Renal pelvis (tissue), 12 donors: ENCODE measurements at places on chromosomes 5 and 9.

GRCh38 chr9:136726631-136727191 is 14.3 kb downstream of the DIPK1B start:
- DNase-seq = no peak

DNA sequence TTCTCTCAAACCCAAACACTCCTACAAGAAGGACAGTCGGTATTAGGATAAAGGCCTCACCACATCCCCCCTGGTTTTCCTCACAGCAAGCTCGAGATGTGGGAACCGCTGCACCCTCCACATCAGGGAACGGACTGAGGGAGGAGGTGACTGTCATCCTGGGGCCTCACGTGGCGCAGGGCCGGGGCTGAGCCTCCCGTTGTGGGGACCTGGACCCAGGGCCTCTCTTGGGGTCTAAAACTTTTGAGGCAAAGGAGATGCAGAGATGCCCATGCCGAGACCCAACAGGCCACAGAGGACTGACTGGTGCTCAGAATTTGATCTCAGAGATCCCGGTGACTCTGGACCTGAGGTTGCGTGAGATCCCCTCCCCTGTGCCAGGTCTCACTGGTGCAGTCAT is 72.7 kb downstream of the MRPL36 start:
- no peak for DNase-seq

DNA sequence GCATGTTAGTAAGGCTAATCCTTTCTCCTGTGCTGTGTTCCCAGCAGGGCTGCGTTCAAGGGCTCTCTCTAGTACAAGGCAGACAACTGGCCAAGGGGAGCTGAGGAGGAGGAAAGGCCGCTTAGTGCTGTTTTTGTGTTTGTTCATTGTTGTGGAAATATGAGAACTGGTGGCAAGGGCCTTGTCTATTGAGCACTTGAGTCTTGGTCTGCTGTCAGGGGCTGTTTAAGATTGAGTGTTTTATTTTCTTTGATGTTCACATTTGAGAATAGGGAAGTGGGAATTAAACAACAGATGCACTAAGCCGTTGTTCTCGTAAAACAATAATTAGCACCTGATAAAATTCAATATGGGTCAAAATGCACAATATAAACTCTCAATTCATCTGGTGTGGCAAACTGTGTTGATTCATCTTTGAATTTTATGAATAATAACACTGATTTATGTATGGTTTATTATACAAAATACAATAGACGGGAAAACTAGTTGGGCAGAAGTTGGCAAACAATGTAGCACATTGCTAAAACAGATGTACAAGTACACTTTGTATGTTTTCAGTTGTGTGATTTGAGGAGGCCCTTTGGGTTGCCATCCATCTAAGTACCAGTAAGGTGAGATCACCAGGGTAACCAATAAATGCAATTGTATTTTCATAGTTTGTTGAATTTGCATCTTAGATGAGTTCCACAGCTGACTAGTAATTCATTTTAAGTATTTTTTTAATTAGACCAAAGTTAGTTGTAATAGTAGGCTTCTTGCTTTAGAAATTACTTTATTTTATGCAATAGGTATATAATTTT is 97.6 kb upstream of the GRHPR start:
- no peak for DNase-seq

- DNase-seq = no peak
These were observed 32.1 kb upstream of the MVB12B start for GRCh38 chr9:126294331-126295081.

- no peak for DNase-seq
These were observed 35.9 kb upstream of the UNC5A start for GRCh38 chr5:176774216-176775171.

DNA sequence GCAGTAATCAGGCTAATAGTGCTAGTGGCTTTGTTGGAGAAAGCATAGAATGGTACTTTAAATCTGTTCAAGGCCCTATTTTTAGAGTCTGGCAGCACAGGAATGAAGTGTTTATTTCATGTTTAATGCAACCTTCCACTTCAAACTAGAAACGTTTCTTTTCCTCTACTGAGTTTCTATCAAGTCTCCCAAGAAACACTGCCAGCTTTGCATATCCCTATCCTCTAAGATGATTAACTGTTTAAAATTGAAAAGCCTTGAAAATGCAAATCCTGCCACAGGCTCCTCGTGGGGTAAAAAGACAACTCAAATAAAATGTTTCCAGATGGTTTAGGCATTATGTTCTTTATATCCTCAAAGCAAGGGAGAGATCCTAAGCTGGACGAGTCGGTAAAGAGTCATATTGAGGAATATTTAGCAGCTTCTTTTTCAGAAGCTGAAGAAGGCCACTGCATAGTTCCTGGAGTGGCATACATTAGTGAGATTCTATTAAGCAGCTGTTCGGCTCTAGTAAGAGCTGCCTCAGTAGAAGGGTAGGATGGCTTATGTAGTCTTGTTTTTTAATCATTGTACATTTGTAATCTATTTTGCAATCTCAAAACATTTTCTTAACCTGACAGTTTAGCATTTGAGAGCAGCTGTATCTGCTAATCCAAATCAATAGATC is 251.2 kb downstream of the CHSY3 start:
- no peak for DNase-seq

DNA sequence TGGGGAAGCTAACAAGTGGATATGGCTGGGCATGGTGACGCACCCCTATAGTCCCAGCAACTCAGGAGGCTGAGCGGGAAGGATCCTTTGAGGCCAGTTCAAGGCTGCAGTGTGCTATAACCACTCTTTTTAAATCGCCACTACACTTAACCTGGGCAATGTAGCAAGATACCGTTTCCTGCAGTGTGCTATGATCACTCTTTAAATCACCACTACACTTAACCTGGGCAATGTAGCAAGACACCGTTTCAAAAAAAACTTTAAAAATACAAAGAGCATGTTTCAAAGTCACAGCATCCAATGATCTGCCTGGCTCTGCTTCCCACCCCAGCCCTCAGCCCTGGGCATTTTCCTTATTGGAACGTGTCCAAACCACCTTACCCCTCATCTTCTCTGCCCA is 14.5 kb downstream of the GRHPR start:
- no peak for DNase-seq

- no peak for DNase-seq
These were observed 71.9 kb downstream of the CDK5RAP2 start for GRCh38 chr9:120507936-120508510.

- DNase-seq = no peak
These were observed 456.0 kb upstream of the MEF2C start for GRCh38 chr5:89338935-89339334.

- DNase-seq = no peak
These were observed 131.9 kb downstream of the KCNIP1 start for GRCh38 chr5:170635706-170636105.

- DNase-seq = no peak
These were observed 2.5 kb downstream of the ISCA1 start for GRCh38 chr9:86279839-86280238.

GRCh38 chr9:107809871-107810460 is 320.4 kb upstream of the KLF4 start:
- DNase-seq = no peak
